ENCODE measurements at places on chromosomes 11 and 22.

GRCh38 chr11:125215976-125216375 is 51.4 kb downstream of the PKNOX2 start:
- DNase-seq, result no peak

DNA sequence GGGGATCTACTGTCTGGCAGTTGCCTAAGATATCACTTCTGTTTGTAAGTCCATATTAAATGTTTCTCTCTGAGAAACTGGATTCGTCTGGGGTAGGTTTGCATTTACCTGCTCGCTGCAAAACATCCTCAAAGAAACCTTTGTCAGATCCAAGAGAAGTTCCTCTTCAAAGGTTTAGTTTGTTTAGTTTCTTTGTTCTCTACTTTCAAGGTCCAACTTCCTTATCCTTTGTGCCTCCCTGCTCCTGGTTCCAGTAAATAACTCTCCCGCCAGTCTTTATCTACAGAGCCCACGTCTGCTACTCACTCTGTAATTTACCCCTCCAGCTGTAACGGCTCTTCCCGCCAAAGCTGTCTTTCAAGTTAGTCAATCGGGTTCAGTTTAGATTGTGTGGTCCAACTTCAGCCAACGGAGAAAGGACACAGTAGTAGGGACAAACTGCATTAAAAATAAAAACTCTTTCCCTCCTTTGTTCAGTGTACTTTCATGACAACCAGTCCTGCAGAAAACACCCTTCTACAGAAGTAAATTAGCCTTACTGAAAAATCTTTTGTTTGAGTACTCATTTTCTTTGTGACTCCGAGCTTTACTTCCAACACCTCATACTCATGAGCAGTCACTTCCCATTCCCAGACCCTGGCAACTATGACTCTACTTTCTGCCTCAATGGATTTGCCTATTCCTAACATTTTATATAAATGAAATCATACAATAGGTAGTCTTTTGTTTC is 41.0 kb downstream of the TMPRSS5 start:
- no peak for DNase-seq

DNA sequence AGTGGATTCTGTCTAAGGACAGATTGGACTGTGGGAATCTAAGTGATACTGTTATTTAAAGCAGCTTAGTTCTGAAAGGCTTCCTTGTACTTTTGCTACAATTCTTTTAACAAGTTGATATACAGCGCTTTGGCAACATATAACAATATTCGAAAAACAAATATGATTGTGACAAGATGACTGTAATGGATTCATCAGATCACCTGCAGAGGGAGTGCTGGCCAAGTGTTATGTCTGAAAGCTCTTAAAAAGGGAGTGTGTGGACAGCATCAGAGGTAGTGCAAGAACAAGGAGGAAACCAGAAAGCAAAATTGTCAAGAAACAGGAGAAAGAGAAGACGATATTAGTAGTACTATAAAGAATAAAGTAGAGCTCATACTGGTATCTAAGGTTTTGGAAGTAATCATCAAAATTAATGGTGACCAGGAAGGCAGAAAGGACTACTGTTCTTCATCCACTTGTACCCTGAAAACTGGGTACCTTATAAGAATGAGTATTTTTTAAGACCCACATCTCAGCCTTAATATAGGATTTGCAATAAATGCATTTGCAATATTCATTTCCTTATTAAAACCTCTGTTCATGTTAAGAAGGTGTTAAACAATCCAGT is 1112.0 kb upstream of the CCDC90B start:
- DNase-seq, result no peak

GRCh38 chr11:132898021-132898420 is 634.3 kb downstream of the OPCML start:
- no peak for DNase-seq

- DNase-seq, result no peak
Measured at GRCh38 chr11:63489879-63490278, 1.1 kb downstream of the PLAAT5 start.

- DNase-seq, result no peak
Measured at GRCh38 chr22:37704645-37705044, 7.8 kb downstream of the TRIOBP start.

- DNase-seq, result no peak
Measured at GRCh38 chr22:17842386-17842785, 68.1 kb upstream of the BID start.

DNA sequence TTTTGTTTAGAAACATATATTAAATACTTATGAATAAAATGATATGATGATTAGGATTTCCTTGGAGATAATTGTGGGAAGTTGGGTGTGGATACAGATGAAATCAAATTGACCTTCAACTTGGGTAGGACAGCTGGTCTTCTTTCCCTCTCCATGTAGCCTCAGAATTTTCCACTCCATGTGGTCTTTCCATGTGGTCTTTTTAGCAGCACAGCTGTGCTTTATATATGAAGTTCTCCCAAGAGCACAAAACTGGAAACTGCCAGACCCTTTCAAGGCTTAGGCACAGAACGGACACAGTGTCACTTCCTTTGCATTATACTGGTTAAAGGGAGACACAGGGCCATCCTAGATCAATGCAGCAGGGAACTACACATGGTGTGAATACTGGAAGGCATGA is 28.6 kb downstream of the FAM76B start:
- DNase-seq, result no peak

GRCh38 chr11:10655943-10656576 is 37.5 kb downstream of the IRAG1 start:
- DNase-seq, result no peak

DNA sequence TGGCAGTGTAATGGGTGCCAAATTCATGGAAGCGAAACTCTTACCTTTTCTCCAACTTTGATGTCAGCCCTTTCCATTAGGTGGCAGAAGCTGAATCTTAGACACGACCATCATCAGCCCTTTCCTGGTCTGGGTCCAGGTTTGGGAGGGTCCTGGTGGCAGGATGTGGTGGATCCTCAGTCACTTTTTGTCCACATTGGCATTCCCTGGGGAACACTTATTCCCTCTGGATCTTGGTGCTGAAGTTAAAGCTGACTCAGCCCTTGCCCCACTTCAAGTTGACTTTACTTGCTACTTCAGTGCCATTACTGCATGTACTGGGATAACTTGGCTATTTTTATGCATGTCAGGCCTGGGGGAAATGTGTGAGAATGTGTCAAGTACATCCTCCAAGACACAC is 16.6 kb upstream of the NTM start:
- no peak for DNase-seq

DNA sequence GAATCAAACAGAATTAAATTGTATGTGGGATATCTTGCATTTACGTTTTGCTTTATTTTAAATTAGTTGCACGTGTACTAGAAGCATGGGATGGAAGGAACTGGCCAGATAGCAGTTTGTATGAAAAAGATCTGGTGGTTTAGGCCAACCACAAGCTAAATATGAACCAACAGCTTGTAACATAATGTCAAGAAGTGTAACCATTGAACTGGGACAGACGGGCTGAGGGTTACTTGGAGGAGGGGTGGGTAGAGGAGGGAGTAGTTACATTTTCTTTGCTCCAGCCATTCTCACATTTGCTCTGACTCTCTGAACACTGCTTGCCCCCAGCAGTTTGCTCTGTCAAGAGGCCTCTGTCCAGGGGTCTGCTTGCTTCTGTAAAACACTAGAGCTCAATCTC is 31.7 kb upstream of the CXCR5 start:
- DNase-seq, result no peak

- DNase-seq, result no peak
Measured at GRCh38 chr11:91880660-91881059, 344.0 kb upstream of the FAT3 start.

Measured in left renal pelvis (tissue), 4 donors.